ENCODE measurements at places on chromosomes 16 and 17. TPM values are rescaled to one million over a fixed set of nuclear protein-coding genes. Genes with fewer than 3 reads are reported as not detected.

The LAT gene
- 6.2 TPM for total RNA-seq

The ALDH3A1 gene
- total RNA-seq = 0.64 TPM

- H3K36me3 ChIP-seq = no peaks in the 10 kb centered on the region
- no peak overlapping the region for H3K27ac ChIP-seq
- peaks cover 65% of the 10 kb centered on the region for H3K27me3 ChIP-seq
- H3K4me1 ChIP-seq = peaks cover 12% of the 10 kb centered on the region
- DNase-seq = no peak
- H3K4me3 ChIP-seq = no peak overlapping the region
Measured at GRCh38 chr17:33749171-33749570, 456.1 kb upstream of the ASIC2 start.

DNA sequence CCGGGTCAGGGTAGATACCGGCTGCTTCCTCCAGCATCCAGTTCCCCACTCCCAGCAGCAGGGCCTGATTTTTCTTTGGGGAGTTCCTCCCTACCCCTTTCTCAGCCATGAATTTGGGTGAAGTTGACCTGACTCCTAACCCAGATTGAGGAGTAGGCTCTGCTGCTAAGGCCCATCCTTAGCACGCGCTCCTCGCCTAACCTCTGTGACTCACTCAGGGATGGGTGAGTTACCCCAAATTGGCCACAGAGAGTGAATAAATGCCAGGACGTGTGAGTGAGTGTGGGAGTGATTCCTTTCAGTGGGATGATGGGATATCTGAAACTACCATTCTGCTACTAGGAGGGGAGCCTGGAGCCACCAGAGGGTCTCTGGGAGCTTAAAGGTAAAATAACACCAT lies 28.9 kb upstream of the ABCC12 start:
- peaks cover 3% of the 10 kb centered on the region for H3K27me3 ChIP-seq
- DNase-seq = no peak
- H3K4me1 ChIP-seq = no peaks in the 10 kb centered on the region

Measured in neural crest cell (in vitro differentiated cells).